Hematopoietic multipotent progenitor cell treated with erythropoietin and hydrocortisone succinate and interleukin-3 and kit ligand, for 8 days (in vitro differentiated cells): ENCODE measurements at places on chromosomes 7 and 10.

- DNase-seq = no peak
Observed at GRCh38 chr10:59376846-59377245, 14.5 kb upstream of the FAM13C start.

DNA sequence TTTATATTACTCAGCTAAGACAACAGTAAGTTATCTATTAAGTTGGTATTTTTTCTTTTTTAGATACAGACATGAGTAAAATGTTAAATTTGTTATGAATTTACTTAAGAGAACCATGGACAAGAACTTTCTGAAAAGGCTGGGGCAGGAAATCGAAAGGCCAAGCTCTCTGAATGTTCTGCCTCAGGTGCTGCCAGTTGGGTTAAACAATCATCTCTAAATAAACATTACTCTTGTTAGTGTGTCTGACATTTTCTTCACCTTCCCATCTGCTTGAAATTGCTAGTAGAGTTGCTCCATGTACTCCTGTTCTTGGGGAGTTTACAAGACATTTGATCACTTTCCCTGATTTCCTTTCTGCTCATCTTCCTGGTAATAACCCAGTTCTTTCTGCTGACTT lies 87.5 kb downstream of the ANKRD7 start:
- DNase-seq = no peak

DNA sequence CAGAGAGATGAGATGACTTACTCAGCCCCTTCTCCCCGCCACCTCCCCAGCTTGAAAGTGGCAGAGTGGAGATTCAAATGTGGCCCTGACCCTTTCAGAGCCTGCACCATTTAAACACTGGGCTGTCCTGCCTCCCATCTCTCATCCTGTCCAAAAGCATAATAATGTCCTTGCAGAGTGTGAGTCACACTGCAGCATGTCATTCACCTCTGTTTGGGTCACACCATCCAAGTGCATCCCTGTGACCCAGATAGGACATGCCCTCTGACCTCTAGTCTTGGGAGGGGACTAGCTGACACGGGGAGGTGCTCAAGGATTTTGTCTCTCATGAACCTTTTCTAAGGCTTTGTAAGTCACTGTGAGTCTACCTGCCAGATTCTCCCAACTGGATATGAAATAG lies 89.1 kb upstream of the PDCD4 start:
- DNase-seq = no peak

- DNase-seq = no peak
Observed at GRCh38 chr7:16619979-16620408, 25.6 kb downstream of the ANKMY2 start.

DNA sequence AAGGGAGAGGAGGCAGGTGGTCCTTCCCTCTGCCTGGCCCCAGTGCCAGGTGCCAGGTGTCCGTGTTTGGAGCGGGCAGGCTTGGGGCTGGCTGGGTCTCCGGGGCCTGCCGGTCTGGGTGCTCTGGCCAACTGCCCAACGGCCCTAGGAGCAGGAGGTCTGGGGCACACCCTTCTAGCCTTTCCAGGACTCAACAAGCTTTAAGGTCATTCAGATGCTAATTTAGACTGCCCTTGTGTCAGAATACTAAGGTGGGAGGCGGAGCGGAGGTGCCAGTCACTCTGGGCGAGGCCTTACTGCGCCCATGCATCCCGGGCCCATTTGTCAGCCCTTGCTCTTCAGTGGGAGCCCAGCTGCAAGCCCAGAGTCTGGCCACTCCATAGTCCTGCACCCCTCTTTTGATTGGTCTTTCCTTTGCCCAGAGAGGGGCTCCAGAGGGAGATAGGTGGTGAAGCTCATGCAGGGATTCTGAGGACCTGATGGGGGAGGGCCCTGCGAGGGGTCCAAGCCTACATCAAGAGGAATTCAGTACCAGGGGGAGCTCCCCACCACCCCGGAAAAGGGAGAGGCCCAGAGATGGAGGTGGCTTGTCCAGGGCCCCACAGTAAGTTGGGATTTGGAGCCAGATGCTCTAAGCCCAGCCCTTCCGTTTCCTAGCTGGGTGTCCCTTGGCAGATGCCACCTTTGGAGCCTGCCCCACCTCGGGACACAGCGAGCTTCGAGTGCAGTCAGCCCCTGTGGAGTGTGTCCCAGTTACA lies 1.3 kb downstream of the PGAM2 start:
- DNase-seq = no peak

- DNase-seq = no peak
Observed at GRCh38 chr7:69246758-69247157, 351.5 kb upstream of the AUTS2 start.

GRCh38 chr10:30028738-30029030 lies 30.7 kb downstream of the JCAD start:
- no peak for DNase-seq

- no peak for DNase-seq
Observed at GRCh38 chr10:78617631-78618030, 451.1 kb upstream of the ZMIZ1 start.

- peak; percentile 38 for DNase-seq
Observed at GRCh38 chr10:125521721-125522680, 161.0 kb downstream of the TEX36 start.

GRCh38 chr10:86401588-86402282 lies 35.1 kb upstream of the GRID1 start:
- DNase-seq = no peak
